Caco-2 (cell line): ENCODE measurements at places on chromosomes 6 and 20.

- DNase-seq = no peak
Observed at GRCh38 chr20:21820688-21821087, 115.2 kb downstream of the PAX1 start.

- DNase-seq = no peak
Observed at GRCh38 chr20:64222291-64222735, 33.2 kb upstream of the PCMTD2 start.

DNA sequence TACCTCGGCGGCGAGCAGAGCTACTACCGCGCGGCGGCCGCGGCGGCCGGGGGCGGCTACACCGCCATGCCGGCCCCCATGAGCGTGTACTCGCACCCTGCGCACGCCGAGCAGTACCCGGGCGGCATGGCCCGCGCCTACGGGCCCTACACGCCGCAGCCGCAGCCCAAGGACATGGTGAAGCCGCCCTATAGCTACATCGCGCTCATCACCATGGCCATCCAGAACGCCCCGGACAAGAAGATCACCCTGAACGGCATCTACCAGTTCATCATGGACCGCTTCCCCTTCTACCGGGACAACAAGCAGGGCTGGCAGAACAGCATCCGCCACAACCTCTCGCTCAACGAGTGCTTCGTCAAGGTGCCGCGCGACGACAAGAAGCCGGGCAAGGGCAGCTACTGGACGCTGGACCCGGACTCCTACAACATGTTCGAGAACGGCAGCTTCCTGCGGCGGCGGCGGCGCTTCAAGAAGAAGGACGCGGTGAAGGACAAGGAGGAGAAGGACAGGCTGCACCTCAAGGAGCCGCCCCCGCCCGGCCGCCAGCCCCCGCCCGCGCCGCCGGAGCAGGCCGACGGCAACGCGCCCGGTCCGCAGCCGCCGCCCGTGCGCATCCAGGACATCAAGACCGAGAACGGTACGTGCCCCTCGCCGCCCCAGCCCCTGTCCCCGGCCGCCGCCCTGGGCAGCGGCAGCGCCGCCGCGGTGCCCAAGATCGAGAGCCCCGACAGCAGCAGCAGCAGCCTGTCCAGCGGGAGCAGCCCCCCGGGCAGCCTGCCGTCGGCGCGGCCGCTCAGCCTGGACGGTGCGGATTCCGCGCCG lies 994 bp downstream of the FOXC1 start:
- peak; percentile 46 for DNase-seq

DNA sequence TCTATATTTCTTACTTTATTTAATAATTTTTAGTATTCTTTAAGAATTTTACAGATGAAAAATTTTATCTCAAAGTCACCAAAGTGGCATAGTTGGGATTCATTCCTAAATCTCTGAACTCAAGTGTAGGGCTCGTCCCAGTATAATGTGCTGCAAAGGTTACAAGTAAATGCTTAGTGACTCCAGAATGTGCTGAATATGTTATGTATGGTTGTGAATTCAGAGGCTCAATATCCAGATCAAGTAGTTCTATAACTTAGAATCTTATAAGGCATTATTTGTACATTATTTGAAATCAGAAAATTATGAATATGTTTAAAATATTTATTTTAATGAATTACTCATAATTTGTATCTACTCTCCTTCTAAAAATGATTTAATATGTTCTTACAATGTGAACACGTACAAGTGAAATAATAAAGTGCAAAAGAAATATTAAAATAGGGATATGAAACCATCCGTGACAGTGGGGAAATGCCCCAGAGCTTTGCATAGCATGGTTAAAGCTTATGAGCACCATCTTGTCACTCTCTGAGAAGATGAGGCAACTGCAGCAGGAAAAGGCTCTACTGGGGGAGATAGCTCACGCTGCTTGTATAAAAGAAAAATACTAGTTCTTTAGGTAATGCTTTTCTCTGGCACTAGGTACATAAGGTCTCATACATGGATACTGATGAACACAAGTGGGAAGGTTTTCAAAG lies 259.0 kb downstream of the FOXC1 start:
- no peak for DNase-seq

- DNase-seq = no peak
Observed at GRCh38 chr20:23317081-23317480, 33.5 kb upstream of the NXT1 start.

DNA sequence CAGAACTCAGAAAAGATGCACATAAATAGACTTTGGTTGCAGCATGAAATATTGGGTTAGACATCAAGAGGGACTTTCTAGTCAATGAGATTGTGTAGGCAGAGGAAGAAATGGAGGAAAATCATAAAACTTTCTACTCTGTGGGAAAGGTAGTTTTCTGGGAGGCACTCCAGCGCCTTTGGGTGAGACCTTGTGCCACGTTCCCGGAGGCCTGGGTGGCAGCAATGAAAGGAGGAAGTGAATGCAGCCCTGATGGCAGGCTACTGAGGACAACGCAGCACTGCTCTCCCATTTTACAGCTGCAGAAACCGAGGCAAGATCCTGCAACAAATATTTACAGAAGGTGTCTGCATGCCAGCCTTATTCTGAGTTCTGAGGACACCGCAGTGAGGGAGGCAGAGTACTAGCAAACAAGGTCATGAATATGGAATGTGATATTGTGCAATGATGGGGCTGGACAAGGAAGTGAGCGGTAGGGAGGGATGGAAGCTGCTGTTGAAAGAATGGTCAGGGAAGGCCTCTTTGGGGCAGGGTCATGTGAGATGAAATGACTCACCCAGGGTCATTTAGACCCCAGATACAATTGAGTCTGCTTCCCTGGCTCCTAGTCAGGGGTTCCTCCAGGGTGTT lies 159.1 kb downstream of the TFAP2C start:
- DNase-seq = peak; percentile 80

- no peak for DNase-seq
Observed at GRCh38 chr6:81450180-81450579, 302.3 kb downstream of the TENT5A start.

GRCh38 chr20:48846516-48847492 lies 19.0 kb upstream of the PREX1 start:
- DNase-seq = peak; percentile 53

- DNase-seq = peak; percentile 82
Observed at GRCh38 chr20:18992418-18992817, 178.8 kb downstream of the SCP2D1 start.

DNA sequence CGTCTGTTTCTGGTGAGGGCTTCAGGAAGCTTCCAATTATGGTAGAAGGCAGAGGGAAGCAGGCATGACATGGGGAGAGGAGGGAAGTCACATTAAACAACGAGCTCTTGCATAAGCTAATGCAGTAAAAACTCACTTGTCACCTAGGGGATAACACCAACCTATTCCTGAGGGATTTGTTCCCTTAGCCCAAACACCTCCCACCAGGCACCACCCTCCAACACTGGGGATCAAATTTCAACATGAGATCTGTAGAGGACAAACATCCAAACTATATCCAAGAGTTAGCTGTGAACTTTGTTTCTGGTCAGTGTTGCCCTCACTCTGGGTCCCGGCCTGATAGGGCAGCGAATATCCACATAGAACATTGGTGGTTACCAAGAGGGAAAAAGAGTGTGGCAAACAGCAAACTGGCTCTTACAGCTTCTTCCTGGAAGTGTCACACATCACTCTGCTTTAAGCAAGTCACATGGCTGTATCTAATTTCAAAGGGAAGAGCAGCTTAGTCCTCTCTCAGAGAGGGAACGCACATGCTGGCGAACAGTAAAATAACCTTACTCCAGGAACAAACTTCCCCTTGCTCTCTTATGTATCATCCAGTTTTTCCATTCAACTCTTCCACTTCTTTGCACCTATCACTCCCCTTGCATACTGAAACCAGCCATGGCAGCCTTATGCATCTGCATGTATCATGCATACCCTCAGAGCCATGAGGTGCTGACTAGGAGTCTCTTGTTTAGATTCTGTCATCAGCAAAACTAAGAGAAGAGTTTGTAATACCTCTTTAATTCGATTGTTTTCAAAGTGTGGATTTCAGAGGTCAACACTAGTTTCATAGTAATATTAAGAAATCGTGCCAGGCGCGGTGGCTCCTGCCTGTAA lies 4.8 kb upstream of the MOCS1 start:
- no peak for DNase-seq

- DNase-seq = peak; percentile 70
Observed at GRCh38 chr6:160348223-160349019, at the start of gene SLC22A3. SLC22A3 (plus strand) TSS chr6:160348378; CDS start chr6:160348420, 42 bp downstream.

- DNase-seq = no peak
Observed at GRCh38 chr6:18219591-18219990, 44.7 kb downstream of the DEK start.

DNA sequence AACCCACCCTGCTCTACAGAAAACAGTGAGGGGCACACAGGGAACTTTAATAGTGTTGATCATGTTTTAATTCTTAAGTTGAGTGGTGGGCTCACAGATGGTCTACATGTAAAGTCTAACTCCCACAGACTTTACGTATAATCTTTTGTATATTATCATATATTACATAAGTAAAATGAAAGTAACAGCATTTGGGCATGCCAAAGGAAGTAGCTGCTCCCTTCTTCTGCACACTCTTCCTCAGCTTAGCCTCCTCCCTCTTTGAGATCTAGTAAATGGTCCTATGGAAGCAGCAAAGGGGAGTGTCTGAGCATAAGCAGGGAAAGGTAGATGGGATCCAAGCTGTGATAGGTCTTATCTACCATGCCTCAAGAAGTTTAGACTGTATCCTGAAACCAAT lies 11.2 kb downstream of the MED20 start:
- DNase-seq = no peak

- no peak for DNase-seq
Observed at GRCh38 chr6:14596410-14596809, 478.8 kb downstream of the CD83 start.

DNA sequence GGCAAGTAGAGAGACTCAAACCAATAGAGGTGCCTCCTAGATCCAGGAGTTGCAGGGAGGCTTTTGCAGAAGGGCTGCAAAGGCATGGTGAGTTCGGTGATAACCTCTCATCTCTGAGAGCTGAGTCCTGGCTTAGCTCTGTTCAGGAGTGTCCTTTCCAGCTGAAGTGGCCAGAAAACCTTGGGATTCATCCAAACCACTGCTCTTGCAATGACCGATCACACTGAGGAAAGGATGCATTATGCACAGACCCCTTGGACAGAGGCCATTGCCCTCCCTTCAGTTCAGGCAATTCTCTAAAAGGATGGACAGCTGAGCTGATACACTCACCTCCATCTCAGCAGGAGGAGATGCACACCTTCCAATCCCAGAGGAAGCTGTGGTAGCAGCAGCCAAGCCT lies 158.8 kb upstream of the ENPP5 start:
- no peak for DNase-seq

DNA sequence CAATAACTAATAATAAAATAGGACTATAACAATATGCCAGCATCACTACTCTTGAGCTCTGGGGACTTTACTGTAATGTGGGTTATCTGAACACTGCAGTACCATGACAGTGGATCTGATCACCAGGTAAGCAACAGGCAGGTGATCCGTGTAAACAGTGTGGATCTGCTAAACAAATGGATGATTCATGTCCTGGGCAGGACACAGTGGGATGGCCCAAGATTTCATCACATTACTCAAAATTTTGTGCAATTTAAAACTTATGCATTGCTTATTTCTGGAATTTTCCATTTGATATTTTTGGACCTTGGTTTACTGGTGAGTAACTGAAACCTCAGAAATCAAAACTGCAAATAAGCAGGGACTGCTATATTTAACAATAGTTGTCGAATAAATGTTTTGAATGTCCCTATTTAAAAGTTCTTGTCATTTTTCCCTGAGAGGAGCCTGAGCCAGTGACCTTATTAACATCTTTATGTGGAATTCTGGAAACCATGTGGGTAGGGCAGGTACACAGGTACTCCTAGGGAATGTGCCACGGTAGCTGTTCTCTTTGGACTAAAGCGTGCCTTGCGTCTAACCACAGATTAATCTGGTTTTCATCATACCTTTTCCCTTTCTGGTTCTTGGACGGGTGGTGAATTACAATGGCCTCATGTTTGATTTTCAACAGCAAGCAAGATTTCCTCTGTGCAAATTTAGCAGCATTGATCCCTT lies 214.5 kb upstream of the SASH1 start:
- no peak for DNase-seq

DNA sequence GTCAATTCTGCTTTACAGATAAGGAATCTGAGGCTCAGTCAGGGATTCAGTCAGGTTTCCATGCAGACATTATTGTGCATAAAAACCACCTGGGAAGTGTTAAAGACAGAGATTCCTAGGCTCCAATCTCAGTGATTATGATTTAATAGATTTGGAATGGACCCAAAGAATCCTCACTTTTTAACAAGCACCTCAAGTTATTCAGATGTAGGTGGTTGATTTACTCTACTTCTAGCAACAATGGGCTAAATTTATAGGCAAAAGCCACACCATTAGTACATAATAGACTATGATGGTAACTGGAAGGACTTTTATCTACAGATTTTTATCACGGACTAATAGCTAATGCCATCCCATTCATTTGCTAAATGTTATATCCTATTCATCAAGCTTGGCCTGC lies 9.0 kb downstream of the ENPP1 start:
- no peak for DNase-seq

DNA sequence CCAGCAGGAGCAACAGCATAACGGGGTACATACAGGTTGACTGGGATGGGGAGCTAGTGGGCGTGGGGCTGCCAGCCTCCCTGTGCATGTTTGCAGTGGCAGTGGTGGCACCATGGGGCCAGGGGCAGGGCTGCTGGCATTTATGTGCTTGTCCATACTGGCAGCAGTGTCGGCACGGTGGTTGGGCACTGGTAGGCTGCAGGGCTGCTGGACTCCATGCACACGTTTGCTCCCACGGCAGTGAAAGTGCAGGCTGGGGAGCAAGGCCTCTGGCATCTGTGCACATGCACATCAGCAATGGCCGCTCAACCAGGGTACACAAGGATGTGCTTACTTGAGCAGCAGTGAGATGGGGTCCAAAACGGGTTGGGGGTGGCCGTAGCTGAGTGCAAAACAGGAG lies 159.5 kb upstream of the KHDRBS2 start:
- DNase-seq = no peak

DNA sequence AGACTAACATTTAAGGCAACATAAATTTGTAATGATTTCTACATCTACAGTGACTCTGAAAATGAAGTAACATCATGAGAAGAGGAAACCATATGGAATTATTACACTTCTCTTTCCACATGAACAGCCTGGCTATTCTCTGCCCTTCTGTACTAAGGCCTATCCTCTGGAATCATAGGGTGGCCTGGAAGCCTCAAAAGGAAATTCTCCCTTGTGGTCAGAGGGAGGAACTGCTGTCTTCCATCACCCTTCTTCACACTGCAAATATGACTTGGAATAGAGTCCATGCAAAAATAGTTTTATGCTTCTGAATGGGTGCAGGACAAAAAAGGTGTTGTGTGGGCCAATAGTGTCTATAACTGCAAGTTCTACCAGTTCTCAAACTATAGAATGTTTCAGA lies 44.6 kb upstream of the SH3BGRL2 start:
- DNase-seq = no peak

- DNase-seq = no peak
Observed at GRCh38 chr20:19849341-19850197, 91.5 kb downstream of the RIN2 start.

- no peak for DNase-seq
Observed at GRCh38 chr6:134031696-134032255, 20.6 kb downstream of the SLC2A12 start.

- no peak for DNase-seq
Observed at GRCh38 chr6:118953391-118953790, 18.4 kb upstream of the MCM9 start.
